ENCODE measurements at places on chromosomes 2 and 18.
A peak's percentile ranks its signal among the peaks of the same experiment; 100 is the strongest.

DNA sequence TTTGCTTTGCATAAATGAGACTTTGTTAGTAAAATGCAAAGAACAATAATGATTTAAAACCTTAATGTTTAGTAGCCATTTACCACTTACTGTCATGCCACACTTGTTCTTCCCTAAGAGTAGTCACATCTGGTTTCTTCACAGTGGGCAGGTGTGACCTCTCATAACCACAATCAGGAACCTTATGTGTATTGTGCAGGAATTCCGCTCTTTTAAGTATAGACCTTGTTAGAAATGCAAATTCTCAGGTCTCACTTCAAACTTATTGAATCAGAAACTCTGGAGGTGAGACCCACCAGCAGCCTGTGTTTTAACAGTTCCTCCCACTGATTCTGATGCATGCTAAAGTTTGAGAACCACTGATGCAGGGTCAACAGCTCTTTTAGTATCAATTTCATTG is 518.8 kb upstream of the MEX3C start:
- no peak for DNase-seq

- DNase-seq = no peak
These were observed 92.6 kb downstream of the EPB41L3 start for GRCh38 chr18:5451150-5451549.

GRCh38 chr2:70686577-70687460 is 81.2 kb downstream of the ADD2 start:
- no peak for DNase-seq

- DNase-seq = no peak
These were observed 78.4 kb upstream of the UBXN4 start for GRCh38 chr2:135663148-135663700.

- no peak for DNase-seq
These were observed 334.4 kb upstream of the DLGAP1 start for GRCh38 chr18:4789506-4789905.

DNA sequence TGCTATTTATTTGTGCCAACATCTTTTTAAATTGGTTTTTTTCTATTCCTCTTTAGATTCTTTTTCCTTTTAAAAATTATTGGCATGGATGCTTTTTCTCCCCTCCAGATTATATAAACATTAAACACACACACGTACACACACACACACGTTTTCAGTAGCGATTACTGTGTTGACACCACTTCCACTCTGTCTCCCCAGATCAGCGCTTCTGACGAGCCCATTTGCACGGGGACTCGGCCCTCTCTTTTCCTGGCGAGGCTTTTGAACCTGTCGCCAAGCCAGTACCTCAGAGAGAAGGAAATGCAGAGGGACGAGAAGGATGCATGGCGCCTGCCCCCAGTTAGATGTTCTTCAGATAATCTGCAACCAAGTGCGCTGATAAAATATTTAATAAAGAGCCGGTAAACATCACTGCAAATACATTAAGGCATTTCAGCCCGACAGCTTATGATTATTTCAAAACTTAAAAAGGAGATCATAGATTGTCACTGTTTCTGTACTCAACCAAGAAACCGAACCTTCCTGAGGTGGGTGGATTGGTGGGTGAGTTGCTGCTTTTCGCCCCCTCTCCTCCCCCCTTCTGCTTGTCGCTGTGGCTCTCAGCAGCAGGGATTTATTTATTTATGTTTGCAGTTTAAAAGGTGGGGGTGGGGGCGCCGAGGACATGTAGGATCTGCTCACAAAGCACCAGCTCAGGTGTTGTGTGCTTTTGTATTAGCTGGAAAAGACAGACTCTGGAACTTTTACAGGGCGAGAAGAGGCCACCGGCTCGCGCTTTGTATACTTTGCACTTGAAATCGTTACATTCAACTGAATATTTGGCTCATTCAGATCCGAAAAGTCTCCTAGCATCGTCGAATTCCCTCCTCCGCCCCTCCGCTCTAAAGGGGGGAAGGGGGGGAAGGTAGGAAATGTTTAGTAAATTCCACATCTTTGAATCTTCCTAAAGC is 787 bp upstream of the TBR1 start:
- DNase-seq = no peak

DNA sequence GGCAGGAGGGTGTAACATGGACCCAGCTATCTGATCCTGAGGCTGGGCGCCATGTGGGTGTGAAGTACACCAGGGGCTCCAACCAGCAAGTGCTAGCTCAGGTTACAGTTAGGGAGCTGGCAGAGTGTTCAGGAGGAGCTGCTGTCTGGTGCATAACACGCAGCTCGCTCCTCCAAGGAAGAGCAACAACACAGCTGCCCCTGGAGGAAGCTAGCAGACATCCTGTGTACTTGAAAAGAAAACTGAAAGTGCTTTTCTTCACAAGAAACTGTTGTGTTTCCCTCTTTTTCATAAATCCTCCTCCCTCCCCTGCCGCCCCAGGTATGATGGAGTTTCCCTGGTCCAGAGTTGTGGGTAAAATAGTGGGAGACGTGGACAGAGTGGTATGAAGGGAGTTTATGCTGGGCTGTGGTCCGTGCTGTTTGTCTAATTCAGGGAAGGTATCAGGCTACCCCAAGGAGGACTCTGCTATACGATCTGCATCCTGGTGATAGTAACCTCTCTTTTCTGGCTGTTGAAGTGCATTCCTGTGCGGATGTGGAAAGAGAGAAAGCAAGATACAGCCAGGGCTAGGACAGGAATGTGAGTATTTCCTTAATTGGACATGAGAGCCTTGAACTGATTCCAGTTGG is 6.1 kb upstream of the LBH start:
- peak; percentile 28 for DNase-seq

GRCh38 chr2:168256448-168256847 is 9.1 kb upstream of the STK39 start:
- no peak for DNase-seq

- no peak for DNase-seq
These were observed 12.7 kb upstream of the HNMT start for GRCh38 chr2:137951586-137951985.

- peak; percentile 53 for DNase-seq
These were observed 118.1 kb upstream of the EPAS1 start for GRCh38 chr2:46179037-46179621.

GRCh38 chr18:48310353-48310752 is 98.8 kb downstream of the ZBTB7C start:
- no peak for DNase-seq

DNA sequence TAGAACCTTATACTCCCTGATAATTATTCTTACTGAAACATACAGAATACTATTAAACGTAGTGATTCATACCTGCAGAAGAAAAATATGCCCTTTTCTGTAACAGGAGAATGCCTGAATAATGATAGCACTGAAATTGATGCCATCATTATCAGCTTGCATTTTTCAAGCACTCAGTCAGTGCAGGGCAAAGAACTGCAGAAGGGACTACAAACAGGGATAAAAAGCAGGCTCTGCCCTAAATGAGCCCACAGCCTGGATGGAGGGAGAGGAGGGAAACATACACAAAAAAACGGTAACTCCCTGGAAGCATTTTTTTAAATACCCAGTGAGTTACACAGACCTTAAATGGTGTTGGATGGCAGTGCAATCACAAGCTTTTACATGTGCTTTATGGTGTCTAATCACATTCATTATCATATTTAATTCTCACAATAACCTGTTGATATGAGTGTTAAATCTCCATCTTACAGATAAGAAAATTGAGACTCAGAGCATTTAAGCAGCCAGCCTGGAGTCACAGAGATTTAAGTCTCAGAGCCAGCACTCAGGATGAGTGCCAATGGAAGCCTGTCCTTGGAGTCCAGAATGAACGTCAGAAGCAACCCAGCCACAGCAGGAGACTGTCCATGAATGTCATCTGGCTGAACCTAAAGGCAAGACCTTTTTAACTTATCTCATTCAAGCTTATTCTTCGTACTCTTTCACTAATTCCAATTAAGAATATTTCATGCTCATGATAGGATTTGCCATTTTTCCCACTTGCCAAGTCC is 139.3 kb upstream of the CTNNA2 start:
- DNase-seq = no peak

DNA sequence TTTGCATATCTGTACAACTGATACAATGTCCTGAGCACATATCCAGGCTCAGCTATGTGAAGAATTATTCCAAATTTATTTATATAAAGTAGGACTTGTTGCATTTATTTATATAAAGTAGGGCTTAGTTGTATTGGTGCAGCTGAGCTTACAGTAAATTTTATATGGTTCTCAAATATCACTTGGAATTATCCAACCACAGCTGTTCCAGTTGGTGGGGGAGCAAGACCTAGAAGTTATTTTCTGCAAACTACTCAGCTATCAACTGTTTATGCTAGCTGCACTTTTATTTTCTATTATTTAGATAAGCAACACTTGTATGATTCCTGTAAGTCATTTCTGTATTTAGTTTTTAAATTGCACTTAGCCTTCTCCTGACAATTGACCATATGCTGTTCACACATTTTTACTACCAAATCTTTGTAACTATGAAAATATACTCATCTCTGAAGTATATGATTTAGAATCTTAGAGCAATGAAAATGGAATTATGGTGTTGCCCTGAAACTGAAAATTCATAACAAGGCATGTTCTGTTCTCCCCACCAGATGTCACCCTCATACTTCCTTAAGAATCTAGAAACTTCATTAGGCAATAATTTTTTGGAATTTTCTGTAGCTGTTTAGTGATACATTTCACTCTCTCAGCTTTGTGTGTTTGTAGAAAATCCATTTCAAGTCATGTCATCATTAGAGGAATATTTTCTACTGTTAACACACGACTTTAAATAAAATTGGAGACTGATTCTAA is 157.0 kb upstream of the CBLN2 start:
- DNase-seq = no peak

DNA sequence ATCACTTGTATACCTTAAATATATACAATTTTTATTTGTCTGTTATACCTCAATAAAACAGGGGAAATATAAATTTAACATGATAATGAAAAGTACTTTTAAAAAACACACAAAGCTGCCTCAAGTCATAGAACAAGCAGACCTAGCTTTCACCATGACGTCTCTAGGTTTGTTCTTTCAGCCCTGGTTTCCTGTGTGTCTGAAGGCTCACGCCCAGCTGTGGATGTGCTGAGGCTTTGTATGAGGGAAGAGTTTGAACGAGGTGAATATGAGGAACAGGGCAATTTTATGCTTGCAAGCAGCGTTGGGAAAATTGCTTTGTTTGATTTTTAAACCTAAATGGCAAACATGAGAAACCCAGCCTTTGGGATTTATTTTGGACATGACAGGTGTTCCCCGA is 15.3 kb downstream of the SH3RF3 start:
- DNase-seq = peak; percentile 24

GRCh38 chr2:237431372-237431771 is 17.4 kb upstream of the COL6A3 start:
- DNase-seq = no peak

- DNase-seq = no peak
These were observed 67.6 kb upstream of the ZFP36L2 start for GRCh38 chr2:43293744-43294695.

DNA sequence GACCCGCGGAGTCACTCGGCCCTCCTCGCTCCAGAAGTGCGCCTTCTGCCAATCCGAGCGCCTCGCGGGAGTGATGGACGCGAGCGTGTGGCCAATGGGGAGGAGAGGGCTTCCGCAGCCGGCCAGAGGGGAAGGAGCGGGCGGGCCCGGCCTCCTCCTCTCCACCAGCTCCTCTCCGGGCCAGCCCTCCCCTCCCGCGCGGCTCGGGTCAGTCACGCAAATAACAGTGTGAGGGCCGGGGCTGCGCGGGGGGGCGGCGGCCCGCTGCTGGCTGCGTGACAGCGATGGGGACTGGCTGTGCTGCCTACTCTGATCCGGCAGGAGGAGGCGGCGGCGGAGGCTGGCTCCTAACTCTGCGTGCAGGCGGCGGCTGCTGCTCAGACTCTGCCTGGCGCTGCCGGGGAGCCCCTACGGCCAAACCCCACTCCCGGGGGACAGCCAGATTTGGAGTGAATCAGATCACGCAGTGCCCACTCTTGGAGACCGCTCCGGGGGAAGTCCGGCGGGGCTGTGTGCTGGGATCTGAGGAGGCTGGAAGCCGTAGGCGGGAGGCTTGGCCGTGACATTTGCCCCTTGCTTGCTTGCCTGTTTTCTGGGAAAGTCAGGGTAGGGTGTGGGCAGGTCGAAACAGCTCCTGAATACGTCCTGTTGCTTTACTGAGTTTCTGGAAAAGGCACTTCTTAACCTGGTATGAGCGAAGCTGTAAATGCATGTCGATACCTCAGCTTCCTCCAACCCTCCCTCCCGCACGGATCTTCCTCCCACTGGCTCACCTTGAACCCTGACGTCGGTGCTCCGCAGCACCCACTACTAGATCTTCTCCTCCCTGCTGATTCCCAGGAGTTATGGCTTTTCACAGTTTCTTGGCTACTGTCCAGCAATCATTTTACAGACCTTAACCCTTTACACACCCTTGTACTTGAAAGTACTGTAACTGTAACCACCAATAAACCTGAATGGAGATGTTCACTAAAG is 97.9 kb upstream of the SERTAD2 start:
- DNase-seq = no peak

DNA sequence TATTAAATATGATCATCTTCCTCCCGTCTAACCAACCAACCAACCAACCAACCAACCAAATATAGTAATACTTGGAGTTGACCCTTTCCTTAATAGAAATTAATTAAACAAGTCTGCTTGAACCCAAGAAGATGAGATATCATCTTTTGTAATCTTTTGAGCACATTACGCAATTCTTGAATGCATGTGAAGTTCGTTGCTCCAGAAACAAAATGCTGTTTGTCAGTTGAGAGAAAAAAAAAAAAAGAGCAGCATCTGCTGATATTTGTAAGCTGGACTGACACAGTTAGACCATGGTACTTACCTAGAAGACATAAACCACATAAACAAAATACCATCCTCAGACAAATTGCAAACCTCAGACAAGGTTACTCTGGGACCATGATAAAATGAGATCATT is 9.2 kb upstream of the SERPINB2 start:
- DNase-seq = no peak

GRCh38 chr2:70537840-70538239 is 15.8 kb downstream of the TGFA start:
- DNase-seq = no peak

- DNase-seq = peak; percentile 28
These were observed 14.3 kb downstream of the COPS7B start for GRCh38 chr2:231800493-231801091.

DNA sequence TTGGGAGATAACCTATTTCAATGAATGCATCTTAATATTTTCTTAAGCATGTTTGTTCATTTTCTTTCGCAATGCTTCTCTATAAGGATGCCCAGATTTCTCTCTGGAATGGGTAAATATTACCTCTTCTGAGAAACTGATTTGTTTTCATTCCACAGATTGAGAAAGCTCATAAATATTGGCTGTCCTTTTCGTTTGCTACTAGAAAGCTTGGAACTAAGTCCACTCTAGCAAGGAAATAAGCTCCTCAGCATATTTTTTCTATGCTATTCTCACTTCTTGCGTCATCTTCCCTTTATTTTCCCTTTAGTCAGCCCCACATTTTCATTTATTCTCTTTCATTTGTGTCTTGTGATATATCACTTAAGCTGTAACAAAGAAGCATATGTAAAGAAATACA is 76.3 kb downstream of the ANTXR1 start:
- no peak for DNase-seq

All from effector memory CD8-positive, alpha-beta T cell (primary cell).